Activated CD8-positive, alpha-beta memory T cell treated with anti-CD3 and anti-CD28 coated beads for 4 hours (primary cell): ENCODE measurements at places on chromosomes 7 and 10.

GRCh38 chr10:86654411-86655172 lies at the start of gene OPN4:
Gene OPN4, plus strand, starts transcription at chr10:86654547. Its CDS starts 237 bp downstream, at chr10:86654784.
- DNase-seq: no peak

- no peak for DNase-seq
These were observed 59.8 kb downstream of the VAX1 start for GRCh38 chr10:117078168-117078837.

DNA sequence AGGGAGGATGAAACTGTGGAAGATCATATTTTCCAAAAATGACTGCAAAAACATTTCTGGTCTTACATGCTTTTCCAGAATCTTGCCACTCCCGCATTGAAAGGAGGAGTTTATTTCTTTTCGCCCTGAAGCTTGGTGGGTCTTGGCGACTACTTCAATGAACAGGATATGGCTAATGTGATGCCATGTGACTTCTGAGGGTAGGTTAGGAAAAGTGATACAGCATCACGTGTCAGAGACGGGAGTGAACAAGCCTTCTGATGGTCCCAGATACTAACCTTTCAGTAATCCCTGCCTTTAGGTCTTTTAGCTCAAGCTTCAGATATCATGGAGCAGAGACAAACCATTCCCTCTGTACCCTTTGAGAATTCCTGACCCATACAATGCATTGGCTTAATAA lies 192.2 kb upstream of the HPS1 start:
- no peak for DNase-seq

DNA sequence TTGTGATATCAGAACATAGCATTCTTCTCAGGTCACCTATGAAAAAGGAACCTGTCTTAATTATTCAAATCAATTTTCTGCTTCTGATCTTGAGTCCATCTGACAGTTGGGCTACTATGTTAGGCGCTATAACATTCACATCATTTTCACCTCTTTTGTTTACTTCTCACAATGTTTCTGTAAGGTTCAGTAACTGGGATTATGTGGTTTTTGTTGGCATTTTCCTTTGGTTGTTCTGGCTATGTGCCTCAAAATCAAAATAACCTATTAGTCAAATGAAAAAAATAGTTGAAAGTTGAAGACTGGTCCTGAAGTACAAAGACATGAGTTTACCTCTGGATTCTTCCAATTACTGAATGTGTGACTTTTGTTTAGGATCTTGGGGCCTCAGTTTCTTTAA lies 221.3 kb upstream of the SMIM30 start:
- no peak for DNase-seq

- no peak for DNase-seq
These were observed 21.2 kb upstream of the ZMIZ1 start for GRCh38 chr10:79047584-79047874.

- no peak for DNase-seq
These were observed 229.2 kb downstream of the KCND2 start for GRCh38 chr7:120502132-120502531.

- DNase-seq: no peak
These were observed 897.1 kb downstream of the GATA3 start for GRCh38 chr10:8951440-8952089.

DNA sequence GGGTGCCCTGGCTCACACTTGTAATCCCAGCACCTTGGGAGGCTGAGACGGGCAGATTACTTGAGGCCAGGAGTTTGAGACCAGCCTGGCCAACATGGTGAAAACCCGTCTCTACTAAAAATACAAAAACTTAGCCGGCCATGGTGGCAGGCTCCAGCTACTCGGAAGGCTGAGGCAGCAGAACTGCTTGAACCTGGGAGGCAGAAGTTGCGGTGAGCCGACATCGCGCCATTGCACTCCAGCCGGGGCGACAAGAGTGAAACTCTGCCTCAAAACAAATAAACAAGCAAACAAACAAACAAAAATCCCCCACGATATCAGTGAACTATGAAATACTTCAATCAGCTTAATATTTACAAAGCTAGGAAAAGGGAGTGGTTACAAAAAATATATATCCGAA lies 382.3 kb upstream of the KCND2 start:
- DNase-seq: no peak

GRCh38 chr10:69913606-69914382 lies 112.1 kb downstream of the COL13A1 start:
- DNase-seq: no peak

DNA sequence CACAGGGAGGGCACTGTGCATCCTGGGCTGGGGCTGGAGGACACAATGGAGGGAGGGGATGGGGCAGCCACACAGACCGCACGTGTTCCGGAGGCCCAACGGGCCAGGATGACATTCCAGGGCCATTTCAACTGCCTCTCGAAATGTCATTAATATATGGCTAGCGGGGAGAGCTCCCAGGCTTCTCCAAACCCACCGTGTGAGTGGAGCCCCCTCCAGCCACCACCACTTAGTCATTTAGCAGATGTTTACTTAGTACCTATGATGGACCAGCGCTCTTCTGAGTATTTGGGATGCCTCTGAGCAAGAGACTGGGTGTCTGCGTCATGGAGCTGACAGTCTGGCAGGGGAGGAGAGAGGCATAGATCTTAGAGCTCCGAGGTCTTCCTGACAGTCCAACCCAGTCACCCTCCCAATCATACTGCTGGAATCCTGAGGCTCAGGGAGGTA lies 107.3 kb downstream of the ZMIZ1 start:
- no peak for DNase-seq

DNA sequence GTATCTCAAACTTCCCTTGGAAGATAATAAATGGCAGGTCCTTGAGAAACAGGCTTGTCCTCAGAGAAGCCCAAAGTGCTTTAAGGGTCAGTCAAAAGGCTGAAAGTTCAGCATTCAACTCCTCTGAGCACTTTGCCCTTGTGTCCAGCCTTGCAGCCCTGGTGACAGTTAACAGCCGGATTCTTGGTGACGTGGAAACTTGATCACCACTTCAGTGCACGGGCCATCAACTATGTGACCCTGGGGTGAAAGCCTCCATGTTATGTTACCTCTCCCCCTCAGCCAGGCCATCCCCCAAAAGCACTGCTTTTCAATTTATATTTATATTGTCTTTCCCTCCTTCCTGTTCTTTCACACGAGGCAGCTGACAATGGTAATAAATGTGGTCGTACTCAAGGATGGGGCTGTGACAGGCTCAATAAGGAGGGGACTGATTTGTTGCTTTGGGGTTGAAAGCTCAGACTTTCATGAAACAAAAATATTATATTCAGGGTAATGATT lies 164.0 kb upstream of the NRP1 start:
- no peak for DNase-seq

GRCh38 chr10:87734987-87735827 lies 75.5 kb downstream of the PAPSS2 start:
- no peak for DNase-seq

DNA sequence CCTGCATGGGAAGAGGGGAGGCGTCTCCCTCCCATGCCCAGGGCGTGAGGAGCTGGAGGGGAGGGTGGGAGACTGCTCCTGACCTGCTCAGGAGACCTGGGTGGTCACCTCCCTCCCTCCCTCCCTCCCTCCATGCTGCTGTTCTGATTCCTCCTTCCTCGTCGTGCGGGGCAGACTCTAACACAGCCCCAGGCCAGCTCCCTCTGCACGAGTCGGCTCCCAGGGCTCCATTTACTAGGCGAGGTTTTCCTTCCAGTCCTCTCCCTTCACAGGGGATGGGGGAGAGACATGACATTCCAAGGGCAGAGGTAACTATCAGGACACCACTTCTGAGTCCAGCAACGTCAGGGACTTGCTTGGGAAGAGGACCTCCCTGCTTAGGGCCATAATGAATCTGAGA lies 23.6 kb downstream of the VIPR2 start:
- no peak for DNase-seq

DNA sequence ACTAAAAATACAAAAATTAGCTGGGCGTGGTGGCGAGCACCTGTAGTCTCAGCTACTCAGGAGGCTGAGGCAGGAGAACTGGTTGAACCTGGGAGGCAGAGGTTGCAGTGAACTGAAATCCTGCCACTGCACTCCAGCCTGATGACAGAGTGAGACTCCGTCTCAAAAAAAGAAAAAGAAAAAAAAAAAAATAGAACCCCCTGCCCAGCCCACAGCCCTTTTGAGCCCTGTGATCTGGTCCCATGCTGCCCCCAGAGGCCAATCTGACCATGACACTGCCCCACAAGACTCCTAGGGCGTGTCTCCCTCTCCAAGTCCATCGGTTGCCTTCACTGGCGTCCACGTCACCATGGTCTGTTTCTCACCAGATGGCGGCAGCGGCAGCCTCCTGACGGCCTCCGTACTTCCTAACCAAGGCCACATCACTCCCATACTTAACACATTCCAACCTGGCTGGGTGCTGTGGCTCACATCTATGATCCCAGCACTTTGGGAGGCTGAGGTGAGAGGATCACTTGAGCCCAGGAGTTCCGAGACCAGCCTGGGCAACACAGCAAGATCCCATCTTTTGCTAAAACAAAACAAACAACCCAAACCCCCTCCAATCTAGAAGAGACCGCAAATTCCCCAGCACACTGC lies 18.0 kb downstream of the STX1A start:
- no peak for DNase-seq

GRCh38 chr7:7662527-7662926 lies 22.0 kb downstream of the UMAD1 start:
- DNase-seq: no peak

DNA sequence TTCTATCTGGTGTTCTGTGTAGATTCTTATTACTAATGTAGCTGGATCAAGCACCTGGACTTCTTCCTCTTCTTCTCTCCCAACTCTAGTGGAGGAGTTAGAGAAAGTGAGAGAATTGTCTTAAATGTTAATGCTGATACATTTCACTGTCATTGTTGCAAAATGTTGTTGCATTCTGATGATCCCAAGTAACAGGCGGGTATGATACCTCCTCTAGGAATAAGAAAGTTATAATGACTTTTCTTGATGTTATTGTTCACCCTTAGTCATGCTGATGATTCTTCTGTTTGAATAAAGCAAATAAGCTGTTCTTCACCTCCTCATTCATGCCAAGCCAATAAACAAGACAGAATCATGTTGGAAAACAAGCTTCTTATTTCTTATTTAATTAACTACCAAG lies 9.1 kb downstream of the CHRM2 start:
- no peak for DNase-seq

- DNase-seq: no peak
These were observed 168.0 kb upstream of the RHEB start for GRCh38 chr7:151687523-151688235.

GRCh38 chr7:30920584-30921539 lies 9.2 kb downstream of the AQP1 start:
- no peak for DNase-seq

DNA sequence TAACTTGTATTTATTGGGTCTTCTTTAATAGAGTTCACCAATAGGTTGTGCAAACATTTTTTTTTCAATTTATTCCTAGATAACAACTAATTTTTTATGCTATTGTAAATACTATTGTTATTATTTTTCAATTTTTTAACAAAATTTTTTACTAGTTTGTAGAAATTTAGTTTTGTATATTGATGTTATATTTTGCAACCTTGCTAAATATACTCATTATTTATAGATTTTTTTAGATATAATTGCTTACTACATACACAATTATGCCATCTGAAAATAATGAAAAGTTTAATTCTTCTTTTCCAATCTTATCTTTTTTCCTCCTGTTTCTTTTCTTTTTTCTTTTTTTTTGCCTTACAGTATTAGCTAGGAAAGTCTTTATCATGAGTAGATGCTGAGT lies 216.9 kb downstream of the SLC25A13 start:
- no peak for DNase-seq

DNA sequence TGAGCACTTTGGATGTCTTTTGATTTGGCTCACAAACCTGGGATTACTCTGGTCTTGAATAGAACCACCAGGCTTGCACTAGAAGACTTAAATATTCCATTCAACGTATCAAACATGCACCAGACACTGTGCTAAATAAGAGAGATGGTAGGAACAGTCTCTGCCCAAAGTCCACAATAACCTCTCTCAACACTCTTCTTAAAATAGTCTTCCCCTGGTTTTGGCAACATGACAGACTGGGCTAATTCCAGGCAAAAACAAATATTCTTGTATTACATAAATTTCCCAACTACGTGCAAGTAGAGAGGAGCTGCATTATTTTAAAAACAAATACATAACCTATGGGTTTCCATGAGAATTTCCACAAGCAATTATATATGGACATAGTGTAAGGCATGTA lies 64.8 kb upstream of the PAPSS2 start:
- DNase-seq: no peak

DNA sequence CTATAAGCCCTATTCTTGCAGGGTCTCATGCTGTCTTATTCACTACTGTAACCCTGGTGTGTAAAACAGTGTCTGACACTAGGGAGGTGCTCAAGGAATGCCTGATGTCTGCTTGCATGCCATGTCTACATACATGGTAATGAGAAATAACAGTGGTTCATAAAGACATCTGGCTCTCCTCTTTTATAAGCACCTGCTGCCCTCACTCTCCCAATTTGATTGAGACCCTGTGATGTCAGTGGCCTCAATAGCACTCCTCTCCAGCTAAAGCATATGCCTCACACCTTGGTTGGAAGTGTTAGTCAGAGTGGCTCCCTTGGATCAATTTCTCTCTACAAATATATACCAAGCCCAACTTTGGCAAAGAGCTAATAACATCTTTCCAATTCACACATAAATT lies 30.6 kb downstream of the ANK3 start:
- no peak for DNase-seq

DNA sequence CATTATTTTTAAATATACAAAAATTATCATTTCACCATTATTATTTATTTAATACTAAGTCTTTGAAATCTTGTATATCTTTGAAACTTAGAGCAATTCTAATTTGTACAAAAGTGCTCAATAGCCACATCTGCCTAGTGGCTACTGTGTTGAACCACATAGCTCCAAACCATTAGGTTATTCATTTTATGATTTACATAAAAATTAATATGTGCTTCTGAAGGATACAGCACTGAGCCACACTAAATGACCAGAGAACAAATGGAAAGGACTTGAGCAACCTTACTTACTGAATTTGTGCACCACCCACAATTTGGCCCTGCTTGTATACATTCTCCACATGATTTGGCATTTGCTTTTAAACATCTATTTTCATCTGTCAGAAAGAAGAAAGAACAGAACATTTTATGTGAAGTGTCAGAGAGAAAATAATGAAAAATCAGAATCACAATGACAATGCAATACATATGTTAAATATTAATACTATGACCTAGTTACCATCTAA lies 25.8 kb downstream of the ITGB1 start:
- DNase-seq: no peak

DNA sequence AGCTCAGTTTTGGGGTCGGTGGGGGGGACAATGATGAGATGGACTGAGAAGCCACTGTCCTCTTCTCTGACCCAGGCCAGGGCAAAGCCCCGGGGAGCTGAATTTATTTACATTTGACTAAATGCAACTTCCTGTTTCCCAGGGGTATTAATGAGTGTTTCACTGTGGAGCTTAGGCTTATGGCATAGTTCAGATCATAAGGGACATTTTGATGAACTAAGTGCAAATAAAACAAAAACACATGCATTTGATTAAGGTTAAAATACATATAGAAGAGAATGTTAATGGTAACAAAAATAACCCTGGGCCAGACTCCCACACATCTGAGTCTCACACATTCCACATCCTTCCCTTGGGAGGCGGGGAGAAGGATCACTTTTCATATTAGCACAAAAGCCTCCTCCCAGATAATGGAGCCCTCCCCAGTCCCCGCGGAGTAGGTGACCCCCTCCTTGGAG lies 320.6 kb downstream of the FRMD4A start:
- no peak for DNase-seq
